ENCODE measurements at places on chromosomes 5 and 9.

GRCh38 chr5:88682881-88683361 is 200.1 kb downstream of the MEF2C start:
- no peak for DNase-seq

DNA sequence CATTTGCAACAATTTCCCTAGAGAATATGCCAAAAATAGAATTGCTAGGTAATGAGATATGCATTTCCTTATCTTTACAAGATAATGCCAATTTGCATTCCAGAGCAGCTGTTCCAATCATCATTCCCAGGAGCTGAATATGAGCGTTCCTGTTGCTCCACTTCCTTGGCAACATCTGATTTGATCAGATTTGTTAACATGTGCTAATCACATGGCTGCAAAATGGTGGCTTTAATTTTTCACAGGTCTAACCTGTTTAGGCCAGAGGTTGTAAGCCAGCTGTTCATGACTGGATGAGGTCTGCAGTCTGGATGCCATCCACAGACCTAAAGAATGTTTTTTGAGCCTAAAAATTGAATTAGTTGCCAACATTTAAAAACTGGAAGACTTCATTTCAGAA is 220.7 kb upstream of the IL12B start:
- no peak for DNase-seq

GRCh38 chr9:135490166-135490870 is 10.2 kb upstream of the MRPS2 start:
- no peak for DNase-seq

GRCh38 chr5:173888473-173889131 is 453 bp downstream of the CPEB4 start:
- no peak for DNase-seq

GRCh38 chr9:4143936-4144717 is 155.7 kb downstream of the GLIS3 start:
- no peak for DNase-seq

- DNase-seq: no peak
Observed at GRCh38 chr5:15285901-15286583, 213.9 kb upstream of the FBXL7 start.

All from activated T-cell treated with anti-CD3 and anti-CD28 coated beads for 48 hours (primary cell).